ENCODE measurements at places on chromosomes 4 and X. TPM values are rescaled to one million over a fixed set of nuclear protein-coding genes. Genes with fewer than 3 reads are reported as not detected.

DNA sequence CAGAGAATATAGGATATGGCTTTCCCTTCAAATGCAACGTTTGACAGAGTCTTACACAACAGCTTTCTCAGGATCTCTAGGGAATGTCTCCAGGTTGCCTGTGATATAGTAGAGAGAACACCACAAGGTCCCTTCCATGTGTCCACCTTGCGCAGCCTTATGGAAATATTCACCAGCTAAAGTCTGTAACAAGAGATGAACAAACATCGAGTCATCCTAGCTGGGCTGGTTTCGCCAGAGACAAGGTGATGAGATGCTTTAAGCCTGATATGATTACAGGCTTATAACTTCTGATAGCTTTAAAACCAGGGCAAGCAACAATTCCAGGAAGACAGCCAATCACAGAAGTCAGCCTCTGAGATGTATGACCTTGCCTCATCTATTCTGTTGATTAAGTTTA is 83.8 kb downstream of the SEL1L3 start:
- DNase-seq, result no peak

DNA sequence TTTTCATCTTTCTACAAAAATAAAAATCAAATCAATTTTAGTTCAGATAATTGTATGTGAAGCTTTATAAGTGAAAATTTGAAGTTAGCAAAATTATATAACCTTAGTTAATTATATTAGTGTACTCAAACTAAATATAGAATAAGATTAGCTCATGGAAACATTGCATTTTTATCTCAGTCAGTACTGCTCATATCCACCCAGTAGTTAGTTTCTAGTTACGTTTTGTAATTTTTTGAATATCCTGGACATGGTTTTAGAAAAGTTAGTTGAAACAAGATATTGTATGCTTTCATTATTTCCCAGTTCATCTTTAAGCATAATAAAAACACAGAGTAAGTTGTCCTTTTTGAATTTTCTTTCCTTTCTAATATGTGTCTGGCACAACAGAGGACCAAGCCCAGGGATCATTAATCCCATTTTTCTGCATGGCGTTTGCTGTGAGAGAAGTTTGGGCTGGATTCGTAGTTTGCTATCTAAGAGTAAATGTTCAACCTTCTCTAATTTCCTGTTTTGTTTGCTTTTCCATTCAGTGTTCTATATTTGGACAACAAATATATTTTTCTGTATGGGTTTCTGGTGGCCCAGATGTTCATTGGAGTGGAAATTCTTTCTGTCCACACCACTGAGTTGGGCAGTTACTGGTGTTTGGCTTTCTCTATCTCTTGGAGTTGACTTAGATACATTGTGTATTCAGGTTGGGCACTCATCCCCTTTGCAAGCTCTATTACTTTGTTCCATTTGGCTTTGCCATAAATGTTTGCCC is 12.1 kb downstream of the TBL1X start:
- no peak for DNase-seq

- no peak for DNase-seq
These were observed 2.3 kb downstream of the IKBKG start for GRCh38 chrX:154549766-154550165.

DNA sequence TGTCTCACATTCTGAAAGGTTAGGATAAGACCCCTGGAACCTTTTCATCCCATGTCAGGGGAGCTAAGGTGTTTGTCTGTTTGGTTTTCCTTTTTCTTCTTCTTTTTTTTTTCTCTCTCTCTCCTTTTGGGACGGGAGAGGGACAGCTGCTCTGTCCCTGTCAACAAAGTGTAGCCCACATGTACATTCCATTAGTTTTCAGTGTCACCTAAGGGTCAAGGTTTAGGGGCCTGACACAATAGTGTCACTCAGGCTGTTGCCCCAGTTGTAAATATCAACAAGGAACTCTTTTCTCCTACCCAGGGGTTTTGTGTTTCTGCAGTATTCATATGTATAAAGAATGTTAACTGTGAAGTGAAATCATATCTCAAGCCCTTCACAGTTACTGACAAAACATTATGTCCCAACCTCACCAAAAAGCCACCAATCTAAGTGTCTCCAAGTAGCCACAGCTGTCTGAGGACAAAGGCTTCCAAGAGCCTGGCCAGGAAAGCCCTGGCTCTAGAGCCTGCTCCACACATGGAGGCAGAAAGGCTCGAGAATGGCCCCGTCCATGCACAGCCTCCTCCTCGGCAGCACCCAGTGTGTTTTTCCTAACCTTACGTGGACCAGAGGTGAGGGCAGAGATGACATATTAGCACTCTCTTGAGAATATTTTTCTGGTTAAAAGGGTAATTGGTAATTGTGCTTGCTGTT is 9.4 kb downstream of the IRF2 start:
- no peak for DNase-seq

DNA sequence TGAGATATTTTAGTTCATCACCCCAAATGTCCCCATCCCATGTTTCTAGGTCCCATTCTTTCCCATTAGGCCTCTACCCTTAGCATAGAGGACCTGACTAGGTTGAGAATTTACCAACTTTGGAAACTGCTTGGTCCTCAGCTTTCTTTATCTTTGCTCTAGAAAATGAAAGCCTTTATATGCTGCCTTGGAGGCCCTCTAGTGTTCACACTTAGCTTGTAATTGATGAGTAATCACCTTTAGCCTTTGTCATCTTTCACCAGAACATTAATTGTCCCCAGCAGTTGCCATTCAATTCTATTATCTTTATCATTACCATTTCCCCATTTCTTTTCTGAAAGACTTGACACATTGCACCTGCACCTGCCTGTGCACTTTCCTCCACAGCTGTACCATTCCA is 589.2 kb upstream of the NR3C2 start:
- DNase-seq, result peak; percentile 4

DNA sequence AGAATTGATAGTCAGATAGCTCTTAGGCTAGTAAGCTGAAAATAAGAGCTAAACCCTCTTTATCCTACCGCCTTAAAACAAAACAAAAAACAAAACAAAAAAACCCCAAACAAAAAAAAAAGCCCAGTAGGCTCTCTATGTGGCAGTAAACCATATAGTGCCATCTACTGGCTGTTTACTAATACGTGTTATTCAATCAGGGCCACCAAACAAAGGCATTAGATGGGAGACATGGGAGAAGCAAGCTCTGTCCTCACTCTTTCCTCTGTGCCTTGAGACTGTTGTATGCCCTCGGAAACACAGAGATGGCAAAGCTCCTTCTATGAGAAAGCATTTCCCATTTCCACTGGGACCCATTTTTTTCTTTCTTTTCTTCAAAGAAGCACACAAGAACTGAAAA is 148.8 kb upstream of the MID1 start:
- peak; percentile 32 for DNase-seq

DNA sequence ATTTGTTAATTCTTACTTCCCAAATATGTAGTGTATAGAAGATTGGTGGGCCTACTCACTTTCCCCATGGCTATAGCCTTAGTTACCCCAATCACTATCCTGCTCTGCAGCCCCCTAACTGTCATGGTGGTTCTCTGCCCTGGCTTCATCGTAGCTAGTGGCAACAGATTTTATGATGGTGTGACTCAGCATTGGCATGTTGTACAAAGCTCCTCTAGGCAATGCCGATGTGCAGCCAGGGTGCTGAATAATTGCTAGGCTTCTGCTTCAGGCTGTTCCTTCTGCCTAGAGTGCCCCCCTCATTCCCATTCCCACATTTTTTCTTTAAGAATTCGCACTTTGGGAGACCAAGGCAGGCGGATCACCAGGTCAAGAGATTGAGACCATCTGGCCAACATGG is 35.2 kb downstream of the AFF2 start:
- DNase-seq, result no peak

DNA sequence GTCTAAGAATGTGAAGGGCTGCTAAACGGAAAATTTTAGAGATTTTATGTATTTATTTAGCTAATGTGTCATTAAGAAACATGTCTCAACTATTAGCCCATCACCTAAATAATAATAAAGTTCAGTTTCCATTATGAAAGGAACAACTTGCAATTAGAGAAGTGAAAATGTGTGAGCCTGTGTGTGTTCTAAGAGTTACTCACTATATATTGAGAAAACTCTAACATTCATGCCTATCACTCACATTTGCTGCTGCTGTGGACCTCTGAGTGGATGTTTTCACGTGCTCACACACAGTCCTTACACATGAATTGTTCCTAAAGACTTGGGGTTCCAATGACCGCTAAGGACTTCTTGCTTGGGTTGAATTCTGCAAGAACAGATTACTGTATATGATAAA is 364.0 kb downstream of the TMA16 start:
- no peak for DNase-seq

DNA sequence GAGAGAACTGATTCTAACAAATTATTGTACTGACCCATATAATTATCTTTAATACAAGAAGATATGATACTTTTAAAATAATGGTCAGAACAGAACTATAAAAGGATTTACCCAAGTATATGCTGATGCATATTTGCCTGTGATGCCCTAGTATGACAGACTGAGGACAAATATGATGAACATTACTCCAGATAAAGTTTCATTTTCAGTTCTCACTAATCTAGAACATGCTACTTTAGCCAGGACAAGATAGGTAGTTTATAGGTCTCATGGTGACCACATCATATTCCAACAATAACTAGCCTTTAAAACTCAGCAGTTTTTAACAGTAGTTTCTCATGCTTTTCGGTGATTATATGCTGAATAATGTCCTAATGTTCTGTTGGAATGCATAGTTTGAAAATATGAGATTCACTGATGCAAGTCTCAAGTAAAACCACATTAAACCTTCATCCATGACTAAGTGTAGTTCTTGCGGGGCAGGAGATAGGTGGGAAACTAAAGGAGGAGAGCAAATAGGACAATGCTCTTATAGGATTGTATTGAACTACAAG is 295.2 kb upstream of the AGA start:
- no peak for DNase-seq

ERCC6L gene
- 1.3 TPM for total RNA-seq

PHEX gene
- total RNA-seq, result 0.63 TPM

HTR2C gene
- not detected for total RNA-seq

TENM3 gene
- 10.3 TPM for total RNA-seq

Measured in dermis microvascular lymphatic vessel endothelial cell (primary cell).